RWPE2 (cell line): ENCODE measurements at places on chromosomes 6 and 20.

DNA sequence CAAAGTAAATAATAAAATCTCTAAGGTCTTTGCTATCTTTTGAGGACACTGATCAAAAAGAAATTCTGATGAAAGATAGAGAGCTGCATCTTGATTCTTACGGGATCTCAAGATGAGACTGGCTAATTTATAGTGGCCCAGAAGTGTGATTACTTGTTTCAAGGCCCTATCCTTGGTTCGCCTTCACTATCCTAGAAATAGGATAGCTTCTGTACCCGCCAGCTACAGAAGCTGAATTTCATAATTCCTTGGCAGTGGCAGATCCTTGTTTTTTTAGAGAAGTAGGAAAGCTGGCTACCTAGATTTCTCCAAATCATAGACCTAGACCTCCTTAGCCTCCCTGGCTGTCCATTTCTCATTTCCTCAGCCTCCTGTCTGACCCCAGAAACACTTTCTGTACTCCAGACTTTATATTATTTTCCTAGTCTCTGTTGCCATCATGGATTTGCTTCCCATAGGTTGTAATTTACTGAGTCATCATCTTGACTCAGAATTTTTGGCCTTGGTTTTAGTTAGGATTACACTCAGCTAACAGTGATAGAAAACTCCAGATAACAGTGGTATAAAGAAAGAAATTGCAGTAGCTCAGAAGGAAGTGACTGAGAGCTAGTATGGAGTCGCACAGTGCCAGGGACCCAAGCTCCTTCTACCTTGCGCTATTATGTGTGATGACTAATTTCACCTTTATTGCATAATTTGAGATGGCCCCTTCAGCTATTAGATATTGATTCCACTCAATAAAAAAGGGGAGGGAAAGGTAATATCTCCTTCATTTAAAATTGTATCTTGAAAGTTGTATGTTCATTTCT is 27.7 kb downstream of the PHF3 start:
- no peaks in the 10 kb centered on the region for H3K27me3 ChIP-seq
- H3K4me1 ChIP-seq = peaks cover 11% of the 10 kb centered on the region
- no peaks in the 10 kb centered on the region for H3K36me3 ChIP-seq
- no peak for DNase-seq
- no peak overlapping the region for H3K4me3 ChIP-seq
- H3K27ac ChIP-seq = peak overlapping the region; percentile 49

DNA sequence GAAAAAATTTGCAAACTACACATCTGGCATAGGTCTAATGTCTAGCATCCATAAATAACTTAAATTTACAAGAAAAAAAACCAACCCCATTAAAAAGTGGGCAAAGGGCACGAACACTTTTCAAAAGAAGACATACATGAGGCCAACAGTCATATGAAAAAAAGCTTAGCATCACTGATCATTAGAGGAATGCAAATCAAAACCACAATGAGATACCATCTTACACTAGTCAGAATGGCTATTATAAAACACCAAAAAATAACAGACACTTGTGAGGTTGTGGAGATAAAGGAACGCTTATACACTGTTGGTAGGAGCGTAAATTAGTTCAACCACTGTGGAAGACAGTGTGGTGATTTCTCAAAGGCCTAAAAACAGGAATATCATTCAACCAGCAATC is 33.7 kb upstream of the EPB41L2 start:
- H3K4me3 ChIP-seq = no peak overlapping the region
- no peak overlapping the region for H3K27ac ChIP-seq
- no peaks in the 10 kb centered on the region for H3K27me3 ChIP-seq

- H3K4me1 ChIP-seq = no peaks in the 10 kb centered on the region
- no peaks in the 10 kb centered on the region for H3K36me3 ChIP-seq
- H3K27me3 ChIP-seq = peaks cover 95% of the 10 kb centered on the region
- H3K27ac ChIP-seq = no peak overlapping the region
- no peak overlapping the region for H3K4me3 ChIP-seq
Observed at GRCh38 chr20:59253779-59254319, 46.6 kb upstream of the EDN3 start.

- no peaks in the 10 kb centered on the region for H3K4me1 ChIP-seq
- no peak overlapping the region for H3K27ac ChIP-seq
- H3K36me3 ChIP-seq = no peaks in the 10 kb centered on the region
- H3K27me3 ChIP-seq = no peaks in the 10 kb centered on the region
- H3K4me3 ChIP-seq = no peak overlapping the region
Observed at GRCh38 chr6:168088161-168089053, 9.4 kb upstream of the FRMD1 start.

- H3K27me3 ChIP-seq = no peaks in the 10 kb centered on the region
- no peaks in the 10 kb centered on the region for H3K36me3 ChIP-seq
- H3K27ac ChIP-seq = no peak overlapping the region
- DNase-seq = no peak
- no peak overlapping the region for H3K4me3 ChIP-seq
Observed at GRCh38 chr20:33696448-33696847, 10.3 kb upstream of the E2F1 start.

- peaks cover 11% of the 10 kb centered on the region; the same call in 1 of the 2 replicates for H3K36me3 ChIP-seq
- no peaks in the 10 kb centered on the region for H3K27me3 ChIP-seq
- H3K27ac ChIP-seq = peak overlapping the region; percentile 63
Observed at GRCh38 chr20:47501116-47501481, 588 bp upstream of the NCOA3 start.

DNA sequence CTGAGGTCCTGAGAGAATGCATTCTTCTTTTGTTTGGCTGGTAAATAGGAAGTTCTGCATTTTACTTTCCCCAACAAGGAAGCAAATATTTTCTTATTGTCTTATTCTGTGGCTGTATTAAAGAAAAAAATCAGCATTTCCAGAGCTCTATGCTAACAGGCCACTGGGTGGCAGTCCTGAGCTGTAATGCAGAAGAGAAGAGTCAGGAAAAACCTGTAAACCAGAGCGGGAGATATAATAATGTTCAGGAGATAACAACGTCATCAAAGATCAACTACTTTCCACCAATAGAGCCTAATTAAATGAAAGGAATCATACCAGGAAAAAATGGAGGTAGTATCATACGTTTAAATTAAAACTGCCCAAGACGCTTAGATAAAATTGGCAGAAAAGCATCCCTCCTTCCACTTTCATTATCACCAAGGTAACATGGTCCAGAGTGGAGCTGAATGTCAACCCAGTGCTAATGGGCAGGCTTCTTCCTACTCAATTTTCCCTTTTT is 55.6 kb upstream of the CARMIL1 start:
- no peak overlapping the region for H3K27ac ChIP-seq
- H3K4me3 ChIP-seq = peak overlapping the region; percentile 13
- H3K36me3 ChIP-seq = no peaks in the 10 kb centered on the region
- H3K27me3 ChIP-seq = no peaks in the 10 kb centered on the region

- H3K36me3 ChIP-seq = no peaks in the 10 kb centered on the region
- no peak overlapping the region for H3K4me3 ChIP-seq
- no peaks in the 10 kb centered on the region for H3K27me3 ChIP-seq
- H3K4me1 ChIP-seq = peaks cover 9% of the 10 kb centered on the region
Observed at GRCh38 chr20:52004018-52004417, 187.6 kb downstream of the ZFP64 start.

GRCh38 chr20:45060294-45060693 is 40.6 kb downstream of the KCNS1 start:
- DNase-seq = no peak
- peaks cover 22% of the 10 kb centered on the region for H3K36me3 ChIP-seq
- peak overlapping the region; percentile 95 for H3K27ac ChIP-seq
- H3K4me1 ChIP-seq = peaks cover 46% of the 10 kb centered on the region
- H3K4me3 ChIP-seq = no peak overlapping the region
- no peaks in the 10 kb centered on the region for H3K27me3 ChIP-seq

GRCh38 chr6:18155864-18156421 is 721 bp downstream of the KDM1B start:
- H3K4me1 ChIP-seq = peaks cover 4% of the 10 kb centered on the region
- peak; percentile 87 for DNase-seq
- peak overlapping the region; percentile 49 for H3K27ac ChIP-seq
- H3K27me3 ChIP-seq = no peaks in the 10 kb centered on the region
- H3K4me3 ChIP-seq = peak overlapping the region; percentile 99

- H3K4me3 ChIP-seq = no peak overlapping the region
- H3K36me3 ChIP-seq = peaks cover 23% of the 10 kb centered on the region
- DNase-seq = no peak
- no peaks in the 10 kb centered on the region for H3K4me1 ChIP-seq
Observed at GRCh38 chr20:47533518-47534062, 31.9 kb downstream of the NCOA3 start.

DNA sequence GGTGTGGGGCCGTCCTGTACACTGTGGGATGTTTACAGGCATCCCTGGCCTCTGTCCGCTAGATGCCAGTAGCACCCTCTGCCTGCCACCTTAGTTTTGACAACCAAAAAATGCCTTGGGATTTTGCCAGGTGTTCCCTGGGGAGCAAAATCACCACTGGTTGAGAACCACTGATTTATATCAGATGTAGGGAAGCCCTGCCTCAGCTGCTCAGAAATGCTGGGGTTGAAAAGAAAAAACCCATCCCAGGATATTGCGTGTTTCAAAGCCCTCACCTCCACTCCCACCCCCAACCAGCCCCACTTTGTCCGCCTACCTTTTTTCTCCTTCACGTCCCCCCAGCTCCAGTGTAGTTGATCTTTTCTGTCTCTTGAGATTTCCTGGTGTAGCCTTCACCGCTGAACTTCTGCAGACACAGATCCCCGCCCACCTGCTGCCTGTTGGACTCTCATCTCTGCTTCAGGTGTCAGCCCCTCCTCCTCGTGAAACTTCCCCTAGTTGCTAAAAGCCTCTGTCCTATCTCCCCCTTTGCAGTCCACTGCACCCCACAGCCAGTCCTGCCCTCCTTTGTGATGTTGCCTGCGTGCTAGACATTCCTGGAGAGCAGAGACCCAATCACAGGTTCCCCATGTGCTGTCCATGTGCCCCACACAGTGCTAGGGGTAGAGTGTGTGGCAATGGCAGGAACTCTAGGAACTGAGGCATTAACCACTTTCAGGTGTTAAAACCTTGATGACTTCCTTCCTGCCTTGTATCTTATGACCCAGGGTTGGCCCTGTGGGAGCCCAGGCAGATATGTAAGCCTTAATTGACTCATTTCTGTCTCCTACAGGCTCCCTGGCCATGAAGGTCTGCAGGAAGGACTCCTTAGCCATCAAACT is 98.9 kb downstream of the TBC1D7 start:
- no peak for DNase-seq
- no peak overlapping the region for H3K4me3 ChIP-seq
- no peaks in the 10 kb centered on the region for H3K4me1 ChIP-seq

- no peaks in the 10 kb centered on the region for H3K36me3 ChIP-seq
- no peaks in the 10 kb centered on the region for H3K27me3 ChIP-seq
- DNase-seq = no peak
Observed at GRCh38 chr20:2259731-2260130, 36.1 kb upstream of the TGM3 start.

DNA sequence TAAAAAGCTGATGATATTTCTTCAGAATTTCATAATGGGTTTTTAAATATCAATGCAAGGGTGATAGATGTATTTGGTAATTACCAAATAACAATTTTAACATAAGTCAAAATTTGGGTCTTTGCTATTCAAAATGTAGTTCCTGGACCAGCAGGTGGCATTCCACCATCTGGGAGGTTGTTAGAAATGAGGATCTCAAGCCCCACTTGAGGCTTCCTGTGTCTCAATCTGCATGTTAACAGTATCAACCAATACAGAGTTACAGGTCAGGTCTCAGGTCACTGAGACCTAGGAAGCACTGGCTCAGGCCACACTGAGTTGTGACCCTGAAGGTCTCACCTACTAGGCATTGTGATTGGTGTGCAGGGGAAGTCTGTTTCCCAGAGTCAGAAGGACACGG is 57.2 kb upstream of the MTRF1L start:
- H3K4me3 ChIP-seq = no peak overlapping the region
- DNase-seq = no peak
- no peak overlapping the region for H3K27ac ChIP-seq
- peaks cover 17% of the 10 kb centered on the region for H3K4me1 ChIP-seq
- no peaks in the 10 kb centered on the region for H3K27me3 ChIP-seq

DNA sequence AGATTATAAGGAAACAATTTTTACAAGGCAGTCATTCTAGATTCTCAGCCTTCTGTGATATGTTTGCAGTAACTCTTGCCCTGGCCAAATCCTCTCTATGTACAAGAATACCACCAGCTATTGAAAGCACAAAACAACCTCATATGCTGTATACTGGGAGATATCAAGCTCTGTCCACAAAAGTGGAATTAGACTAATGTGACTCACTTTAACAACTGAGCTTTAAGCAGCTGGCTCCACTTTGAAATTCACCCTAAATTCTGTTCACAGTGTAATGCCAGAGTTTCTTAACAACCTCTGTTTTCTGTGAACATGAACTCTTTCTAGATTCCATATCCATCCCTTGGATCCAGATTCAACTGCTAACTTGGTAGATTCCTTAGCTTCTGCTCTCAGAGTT is 47.6 kb downstream of the CHD6 start:
- H3K4me3 ChIP-seq = no peak overlapping the region
- peaks cover 2% of the 10 kb centered on the region for H3K4me1 ChIP-seq
- no peak for DNase-seq
- no peaks in the 10 kb centered on the region for H3K36me3 ChIP-seq
- no peaks in the 10 kb centered on the region for H3K27me3 ChIP-seq

GRCh38 chr6:17293395-17293794 is 12.2 kb downstream of the RBM24 start:
- DNase-seq = no peak
- no peaks in the 10 kb centered on the region for H3K27me3 ChIP-seq
- no peak overlapping the region for H3K27ac ChIP-seq
- H3K4me3 ChIP-seq = no peak overlapping the region
- H3K36me3 ChIP-seq = no peaks in the 10 kb centered on the region

DNA sequence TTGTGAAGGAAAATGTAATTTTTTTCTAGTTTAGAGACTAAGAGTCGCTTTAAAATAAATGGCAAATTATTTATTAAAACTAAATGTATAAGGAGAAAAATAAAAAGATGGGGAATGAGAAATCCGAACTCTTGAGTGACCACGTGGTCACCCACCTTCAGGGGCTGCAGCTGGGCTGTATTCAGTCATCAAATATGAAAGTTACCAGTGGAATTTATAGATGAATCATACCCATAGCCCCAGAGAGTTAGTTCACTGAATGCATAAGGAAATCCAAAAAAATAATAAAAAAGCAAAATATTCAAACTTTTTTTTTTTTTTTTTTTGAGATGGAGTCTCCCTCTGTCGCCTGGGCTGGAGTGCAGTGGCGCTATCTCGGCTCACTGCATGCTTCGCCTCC is 947.7 kb upstream of the ADGRB3 start:
- H3K27ac ChIP-seq = no peak overlapping the region
- H3K4me3 ChIP-seq = no peak overlapping the region
- no peaks in the 10 kb centered on the region for H3K27me3 ChIP-seq

GRCh38 chr20:50343490-50344179 is 153.0 kb downstream of the CEBPB start:
- no peak for DNase-seq
- H3K36me3 ChIP-seq = no peaks in the 10 kb centered on the region
- no peaks in the 10 kb centered on the region for H3K27me3 ChIP-seq
- no peak overlapping the region for H3K27ac ChIP-seq
- peaks cover 6% of the 10 kb centered on the region for H3K4me1 ChIP-seq
- no peak overlapping the region for H3K4me3 ChIP-seq
